Dermis blood vessel endothelial cell (primary cell): ENCODE measurements at places on chromosomes 4 and X. TPM values are rescaled to one million over a fixed set of nuclear protein-coding genes. Genes with fewer than 3 reads are reported as not detected.
A peak's percentile ranks its signal among the peaks of the same experiment; 100 is the strongest.

GRCh38 chr4:185467101-185467500 lies 4.4 kb downstream of the CCDC110 start:
- DNase-seq = no peak

DNA sequence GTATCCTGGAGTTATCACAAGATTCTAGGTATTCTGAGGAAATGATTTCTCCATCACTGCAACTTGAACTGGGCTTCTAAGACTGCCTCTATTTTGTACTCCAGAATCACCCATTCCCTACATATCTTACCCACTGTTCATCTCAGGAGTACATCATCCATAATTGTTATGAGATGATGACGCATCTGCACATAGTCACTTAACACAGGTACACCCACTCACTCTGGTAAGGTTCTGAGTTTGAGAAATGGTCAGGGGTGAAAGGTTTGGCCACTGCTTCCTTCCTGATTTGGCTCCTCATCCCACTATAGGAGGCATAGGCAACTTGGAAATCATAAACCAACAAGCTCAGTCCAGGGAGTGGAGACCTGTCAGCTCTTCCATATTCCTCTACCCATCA lies 143.9 kb downstream of the GLRA2 start:
- no peak for DNase-seq

The C4orf36 gene
- total RNA-seq = under 0.01 and 0.33 TPM in 2 replicates

GRCh38 chrX:38578167-38578566 lies 16.8 kb downstream of the TSPAN7 start:
- DNase-seq = no peak

DNA sequence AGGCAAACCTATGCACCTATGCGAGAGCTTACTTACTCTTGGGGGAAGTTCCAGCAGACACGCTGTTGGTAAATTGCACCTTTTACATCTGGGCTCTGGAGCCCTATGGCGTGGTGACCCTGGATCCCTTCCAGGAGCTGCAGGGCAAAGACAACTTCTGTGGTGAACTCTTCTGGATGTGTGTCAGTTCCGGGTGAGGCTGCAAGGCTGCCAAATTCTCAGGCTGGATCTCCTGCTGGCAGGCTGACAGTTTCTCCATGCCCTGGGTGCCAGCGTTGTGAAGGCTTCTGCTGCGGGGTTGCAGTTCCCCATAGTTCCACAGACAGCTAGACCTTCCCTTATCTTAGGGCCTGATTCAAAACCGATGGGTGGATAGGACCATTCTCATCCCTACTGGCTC lies 37.9 kb downstream of the RAP2C start:
- peak; percentile 6 for DNase-seq

- peak; percentile 63 for DNase-seq
Observed at GRCh38 chrX:101219116-101219863, at the start of gene DRP2. Gene DRP2 (plus strand): TSS chrX:101219786. CDS start chrX:101231648, 11,862 bp downstream.
